ENCODE measurements at places on chromosomes 2 and 18. TPM values are rescaled to one million over a fixed set of nuclear protein-coding genes. Genes with fewer than 3 reads are reported as not detected.

Gene SMARCAL1
- total RNA-seq = 16.6 TPM

Gene DHRS9
- 0.29 TPM for total RNA-seq

Gene LAMA3
- total RNA-seq = 8.0 TPM

Gene TBR1
- under 0.01 TPM for total RNA-seq

Gene MRO
- total RNA-seq = not detected

Gene TUBA4B
- not detected for total RNA-seq

Gene SNED1
- 23.1 TPM for total RNA-seq

Gene ELOA2
- total RNA-seq = not detected

Gene TACR1
- not detected for total RNA-seq

Gene ABCB11
- 0.53 TPM for total RNA-seq

Gene GCG
- not detected for total RNA-seq

Gene SERPINB10
- 0.07 TPM for total RNA-seq

Gene SLC4A5
- 0.80 TPM for total RNA-seq

Gene COA5
- 23.0 TPM for total RNA-seq

Gene ROCK2
- total RNA-seq = 111 TPM

Gene PDE1A
- total RNA-seq = 0.27 TPM

Gene RUFY4
- not detected for total RNA-seq

Gene PRKCE
- total RNA-seq = 26.1 TPM

Gene ZNF396
- total RNA-seq = 1.3 TPM

Gene ADGRF3
- total RNA-seq = 0.14 TPM

Gene TXNDC2
- total RNA-seq = 0.07 TPM

Gene CCDC121
- 1.4 TPM for total RNA-seq

Gene CD28
- under 0.01 TPM for total RNA-seq

Gene LYPD6B
- total RNA-seq = not detected

Gene B3GNT7
- total RNA-seq = 0.50 TPM

Gene RNU2-63P
- under 0.01 TPM for total RNA-seq

Gene CWC22
- 25.0 TPM for total RNA-seq

Gene UGT1A7
- total RNA-seq = not detected

Gene FAM237A
- total RNA-seq = not detected

Gene MROH2A
- not detected for total RNA-seq

Gene IL1F10
- not detected for total RNA-seq

Gene CD8A
- not detected for total RNA-seq

Gene CD207
- not detected for total RNA-seq

Gene PROC
- total RNA-seq = not detected

Gene INO80C
- total RNA-seq = 43.4 TPM

Gene OSBPL6
- total RNA-seq = 11.8 TPM

Gene SEC11C
- 22.3 TPM for total RNA-seq

Gene FHOD3
- not detected for total RNA-seq

Gene LONRF2
- under 0.01 TPM for total RNA-seq

Gene MBP
- total RNA-seq = 0.40 TPM

Gene DNAH7
- 0.13 TPM for total RNA-seq

Gene KLF7
- 42.9 TPM for total RNA-seq
